ENCODE measurements at places on chromosomes 6 and 20. TPM values are rescaled to one million over a fixed set of nuclear protein-coding genes. Genes with fewer than 3 reads are reported as not detected.

AIF1 gene
- total RNA-seq = 35.5 TPM

- no peaks in the 10 kb centered on the region for H3K36me3 ChIP-seq
- H3K4me3 ChIP-seq = peak within 1 kb of the TSS; percentile 49
- H3K27ac ChIP-seq = no peak within 1 kb of the TSS
Observed at GRCh38 chr6:37005061-37005810, at the start of gene FGD2. Gene FGD2, plus strand, starts transcription at chr6:37005655. Its CDS starts 163 bp downstream, at chr6:37005818.

SLC16A10 gene
- total RNA-seq = 13.8 TPM

GRCh38 chr6:39056191-39056590, 7.6 kb downstream of the GLP1R start:
- H3K27ac ChIP-seq = no peak overlapping the region
- no peak for DNase-seq
- H3K27me3 ChIP-seq = no peaks in the 10 kb centered on the region
- peaks cover 6% of the 10 kb centered on the region for H3K4me1 ChIP-seq

DNA sequence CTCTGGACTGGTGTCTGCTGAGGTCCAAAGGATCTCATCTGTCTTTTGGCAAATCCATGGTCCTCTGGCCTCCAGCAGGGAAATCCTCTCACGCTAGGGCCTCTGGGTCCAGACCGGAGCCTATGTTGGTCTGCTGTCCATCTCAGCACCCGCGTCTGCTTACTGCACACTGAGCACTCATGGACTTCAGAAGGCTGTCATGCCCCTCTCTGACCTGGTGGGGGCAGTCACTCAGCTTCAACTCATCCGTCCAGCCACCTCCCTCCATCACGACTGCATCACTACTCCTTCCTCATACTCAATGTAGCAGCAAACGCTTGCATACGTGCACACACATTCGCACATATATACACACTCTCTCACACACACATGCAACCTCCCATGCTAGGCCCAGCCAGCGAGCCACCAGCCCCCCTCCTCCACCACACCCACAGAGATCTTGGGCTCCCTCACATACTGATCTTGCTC, 33.3 kb downstream of the GABRR2 start:
- no peaks in the 10 kb centered on the region for H3K27me3 ChIP-seq
- no peaks in the 10 kb centered on the region for H3K36me3 ChIP-seq
- no peak for DNase-seq
- no peak overlapping the region for H3K4me3 ChIP-seq

DNA sequence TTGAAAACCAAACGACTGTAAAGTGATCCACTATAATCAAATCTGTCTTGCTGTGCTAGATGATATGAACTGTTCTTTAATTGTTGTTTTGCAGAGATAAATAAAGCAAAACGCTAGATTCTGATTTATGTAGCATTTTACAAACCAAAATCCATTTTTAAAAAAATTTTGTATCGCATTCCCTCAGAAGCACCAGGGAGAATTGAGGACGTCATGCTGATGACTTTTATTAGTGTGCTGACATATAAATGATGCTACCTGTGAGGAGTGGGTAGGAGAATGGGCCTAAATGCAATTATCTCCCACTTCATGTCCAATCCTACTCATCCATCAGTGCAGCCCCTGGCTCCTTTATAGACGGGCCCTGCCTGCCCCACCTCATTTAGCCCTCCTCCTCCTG, 282.4 kb downstream of the PACRG start:
- no peak overlapping the region for H3K27ac ChIP-seq
- no peaks in the 10 kb centered on the region for H3K36me3 ChIP-seq
- H3K27me3 ChIP-seq = no peaks in the 10 kb centered on the region
- no peak for DNase-seq
- H3K4me1 ChIP-seq = no peaks in the 10 kb centered on the region
- no peak overlapping the region for H3K4me3 ChIP-seq

GHRH gene
- total RNA-seq = not detected

GRCh38 chr6:105609375-105609991, 206.6 kb upstream of the PREP start:
- H3K27me3 ChIP-seq = no peaks in the 10 kb centered on the region
- no peaks in the 10 kb centered on the region for H3K4me1 ChIP-seq
- H3K4me3 ChIP-seq = no peak overlapping the region
- no peak overlapping the region for H3K27ac ChIP-seq
- DNase-seq = no peak
- H3K36me3 ChIP-seq = no peaks in the 10 kb centered on the region

GRCh38 chr6:83429857-83430610, 817 bp downstream of the ME1 start:
- peaks cover 10% of the 10 kb centered on the region for H3K27me3 ChIP-seq
- H3K36me3 ChIP-seq = no peaks in the 10 kb centered on the region
- H3K4me1 ChIP-seq = no peaks in the 10 kb centered on the region
- no peak for DNase-seq
- H3K27ac ChIP-seq = no peak overlapping the region

CD24 gene
- total RNA-seq = not detected
